SK-N-SH (cell line): ENCODE measurements at places on chromosomes 5 and 9.

DNA sequence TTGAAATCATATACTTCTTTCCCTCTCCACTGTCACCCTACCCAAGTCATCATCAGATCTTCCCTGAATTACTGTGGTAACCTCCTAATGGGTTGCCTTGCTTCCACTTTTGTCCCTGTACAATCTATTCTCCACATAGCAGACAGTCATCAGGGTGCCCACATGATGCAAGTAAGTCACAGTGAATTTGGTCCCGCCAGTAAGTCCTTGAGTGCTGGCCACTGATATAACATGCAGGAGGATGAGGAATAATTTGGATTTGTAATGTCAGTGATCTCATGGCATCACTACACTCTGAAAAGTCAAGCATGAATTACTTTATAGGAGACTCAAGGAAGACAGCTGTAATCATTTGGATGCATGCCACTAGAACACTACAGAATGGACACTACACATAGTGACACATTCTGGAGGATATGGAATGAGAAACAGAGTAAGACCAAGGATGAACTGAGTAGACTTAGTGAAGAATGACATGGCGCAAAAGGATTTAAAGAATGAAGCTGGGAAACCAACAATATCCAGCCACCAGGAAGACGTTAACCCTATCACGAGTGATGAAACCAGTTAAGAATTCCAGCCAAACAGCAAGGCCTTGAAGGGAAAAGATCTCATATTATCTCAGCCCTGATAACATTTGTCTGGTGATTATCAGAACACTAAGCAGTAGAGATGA lies 28.6 kb downstream of the MARCHF3 start:
- no peak for DNase-seq

GRCh38 chr9:106883626-106884190 lies 20.7 kb downstream of the ZNF462 start:
- DNase-seq: no peak

DNA sequence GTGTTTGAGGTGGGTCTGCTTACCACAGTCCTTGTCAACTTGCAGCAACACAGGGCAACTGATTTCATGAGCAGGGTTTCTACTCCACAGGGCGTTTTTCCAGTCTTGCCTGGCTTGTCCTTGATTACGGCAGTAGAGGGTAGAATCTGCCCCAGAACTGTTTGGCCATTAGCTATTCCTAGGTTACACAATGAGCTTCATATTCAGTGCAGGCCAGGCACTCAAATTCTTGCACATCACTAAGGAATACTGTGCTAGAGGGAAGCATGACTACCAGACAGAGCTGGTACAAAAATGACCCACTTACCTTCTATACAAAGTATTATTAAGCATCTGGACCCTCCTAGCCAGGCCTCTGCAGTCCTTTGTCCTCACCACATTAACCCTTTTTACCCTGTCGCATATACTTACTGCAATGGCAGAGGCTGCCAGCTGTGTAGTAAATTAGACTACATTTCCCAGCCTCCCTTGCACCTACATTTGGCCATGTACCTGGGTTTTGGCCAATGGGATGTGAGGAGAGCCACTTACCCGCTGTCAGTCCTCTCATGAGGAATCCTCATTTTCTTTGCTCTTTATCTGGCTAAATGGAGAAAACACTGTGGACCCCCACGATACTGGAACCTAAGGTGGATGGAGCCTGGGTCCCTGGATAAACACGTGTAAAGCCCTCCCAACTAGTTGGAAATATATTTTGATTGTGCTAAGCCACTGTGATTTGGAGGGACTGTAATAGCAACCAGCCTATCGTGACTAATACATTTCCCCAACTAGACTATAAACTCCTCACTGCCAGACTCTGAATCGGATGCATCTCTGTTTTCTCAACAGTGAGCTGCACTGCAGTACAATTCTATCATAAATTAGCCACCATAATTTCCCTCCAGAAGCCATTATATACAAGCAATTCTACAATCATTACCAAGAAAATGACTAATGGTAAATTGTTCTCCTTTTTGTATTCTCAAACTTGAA lies 218.7 kb downstream of the GLIS3 start:
- peak; percentile 46 for DNase-seq

GRCh38 chr5:112772124-112772523 lies 34.4 kb downstream of the APC start:
- DNase-seq: no peak

DNA sequence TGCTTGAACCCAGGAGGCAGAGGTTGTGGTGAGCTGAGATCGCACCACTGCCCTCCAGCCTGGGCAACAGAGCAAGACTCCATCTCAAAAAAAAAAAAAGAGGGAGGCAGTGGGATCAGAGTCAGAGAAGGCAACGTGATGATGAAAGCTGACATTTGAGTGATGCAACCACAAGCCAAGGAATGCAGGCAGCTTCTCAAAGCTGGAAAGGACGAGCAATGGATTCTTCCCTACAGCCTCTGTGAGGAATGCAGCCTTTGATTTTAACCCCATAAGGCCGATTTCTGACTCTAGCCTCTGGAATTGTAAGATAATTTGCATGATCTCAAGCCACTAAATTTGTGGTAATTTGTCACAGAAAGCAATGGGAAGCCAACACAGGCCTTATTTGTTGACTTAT lies 9.8 kb downstream of the TGFBI start:
- DNase-seq: no peak

DNA sequence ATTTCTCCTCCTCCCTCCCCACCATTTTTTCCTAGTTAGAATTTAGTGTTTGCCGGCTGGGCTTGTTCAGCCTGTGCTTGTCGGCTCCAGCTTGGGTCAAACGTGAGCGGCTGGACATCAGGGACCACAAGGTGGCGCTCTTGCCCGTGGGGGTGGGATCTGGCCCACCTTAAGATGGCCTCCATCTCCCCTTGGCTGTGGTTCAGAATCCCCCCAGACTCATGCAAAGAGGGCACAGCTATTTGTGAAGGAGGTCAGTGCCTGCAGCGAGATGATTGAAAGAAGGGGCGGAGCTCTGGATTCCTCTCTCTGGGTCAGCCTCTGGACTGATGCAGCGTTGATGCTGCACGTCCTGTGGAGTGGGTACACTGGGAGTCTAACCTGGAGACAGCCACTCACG lies 283.3 kb upstream of the TUT7 start:
- peak; percentile 45 for DNase-seq

- DNase-seq: no peak
Observed at GRCh38 chr5:174047472-174048099, 2.1 kb downstream of the NSG2 start.

GRCh38 chr9:14704281-14704680 lies 11.0 kb upstream of the ZDHHC21 start:
- no peak for DNase-seq

- no peak for DNase-seq
Observed at GRCh38 chr9:33651125-33651524, 127.1 kb downstream of the ANKRD18B start.

- peak; percentile 25 for DNase-seq
Observed at GRCh38 chr5:171483551-171484135, 64.2 kb downstream of the FGF18 start.

DNA sequence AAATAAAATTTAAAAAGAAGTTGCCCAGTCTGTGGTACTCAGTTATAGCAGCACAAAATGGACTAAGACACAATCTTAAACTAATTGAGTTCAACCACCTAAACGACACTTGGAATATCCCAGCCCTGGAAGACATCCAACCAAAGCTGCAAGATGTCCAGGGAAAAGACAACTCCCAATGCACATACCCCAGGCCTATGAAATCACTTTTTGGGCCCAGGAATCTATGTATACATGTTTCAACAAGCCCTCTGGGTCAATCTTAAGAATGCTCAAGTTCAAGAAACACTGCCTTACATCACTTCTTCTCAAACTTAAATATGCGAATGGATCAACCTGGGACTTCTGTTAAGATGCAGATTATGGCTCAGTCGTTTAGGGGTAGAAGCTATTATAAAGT lies 148.6 kb downstream of the ELAVL2 start:
- no peak for DNase-seq

- DNase-seq: no peak
Observed at GRCh38 chr5:172683645-172684471, 42.8 kb downstream of the NEURL1B start.

DNA sequence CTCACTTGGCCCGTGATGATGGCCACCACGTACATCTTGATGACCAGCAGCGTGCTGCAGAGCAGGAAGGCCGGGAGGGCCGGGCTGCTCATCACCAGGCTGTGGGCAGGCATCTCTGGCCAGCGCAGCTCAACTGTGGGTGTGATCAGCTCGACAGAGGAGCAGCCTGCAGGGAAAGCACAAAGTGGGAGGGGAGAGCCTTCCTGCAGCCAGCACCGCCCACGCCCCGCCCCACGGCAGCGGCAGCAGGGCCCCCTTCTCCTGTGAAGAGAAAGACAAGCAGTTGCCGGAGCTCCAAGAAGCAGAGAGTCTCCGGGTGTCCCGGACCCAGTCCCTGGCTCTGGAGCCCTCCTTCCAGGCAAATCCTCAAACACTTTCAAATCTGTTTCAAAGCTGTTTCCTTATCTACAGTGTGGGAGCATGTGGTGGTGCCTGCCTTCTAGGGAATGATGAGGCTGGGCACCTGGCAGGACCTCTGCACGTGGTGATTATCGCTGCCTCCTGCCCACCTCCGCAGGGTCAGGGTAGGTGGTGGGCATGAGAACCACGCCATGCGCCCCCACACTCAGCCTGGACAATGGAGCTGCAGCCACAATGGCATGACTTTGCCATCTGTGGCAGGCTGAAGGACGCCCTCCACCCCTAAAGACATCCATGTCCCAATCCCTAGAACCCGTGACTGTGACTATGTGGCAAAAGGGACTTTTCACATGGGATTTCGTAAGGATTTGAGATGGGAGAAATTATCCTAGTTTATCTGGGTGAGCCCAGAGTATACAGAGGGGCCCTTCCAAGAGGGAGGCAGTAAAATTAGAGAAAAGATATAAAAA lies at the start of gene PTGES:
TSS of gene PTGES (minus strand) at position 143 of the 830 bp plus-strand sequence. CDS start at position 113, 30 bp downstream.
- peak; percentile 86 for DNase-seq

- DNase-seq: no peak
Observed at GRCh38 chr5:6201631-6202030, 176.7 kb downstream of the MED10 start.

DNA sequence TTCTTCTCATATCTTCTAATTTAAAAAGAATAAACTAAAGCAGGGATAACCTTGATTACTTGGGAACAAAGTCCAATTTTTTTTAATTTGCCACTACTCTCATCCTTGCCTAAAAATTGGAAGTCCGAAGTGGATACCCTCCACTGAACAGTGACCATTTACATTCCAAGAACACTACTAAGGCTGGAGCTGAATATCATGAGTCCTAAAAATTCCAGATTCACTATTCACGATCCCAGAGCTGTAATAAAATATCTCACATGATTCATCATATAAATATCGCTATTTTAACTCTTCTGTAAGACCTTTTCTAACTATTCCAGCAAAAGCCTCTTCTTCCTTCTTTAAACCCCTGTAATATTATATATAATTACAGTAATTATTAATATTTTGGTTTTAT lies 57.4 kb downstream of the ATPSCKMT start:
- no peak for DNase-seq

GRCh38 chr9:16039218-16039987 lies 486.6 kb downstream of the CCDC171 start:
- DNase-seq: no peak

DNA sequence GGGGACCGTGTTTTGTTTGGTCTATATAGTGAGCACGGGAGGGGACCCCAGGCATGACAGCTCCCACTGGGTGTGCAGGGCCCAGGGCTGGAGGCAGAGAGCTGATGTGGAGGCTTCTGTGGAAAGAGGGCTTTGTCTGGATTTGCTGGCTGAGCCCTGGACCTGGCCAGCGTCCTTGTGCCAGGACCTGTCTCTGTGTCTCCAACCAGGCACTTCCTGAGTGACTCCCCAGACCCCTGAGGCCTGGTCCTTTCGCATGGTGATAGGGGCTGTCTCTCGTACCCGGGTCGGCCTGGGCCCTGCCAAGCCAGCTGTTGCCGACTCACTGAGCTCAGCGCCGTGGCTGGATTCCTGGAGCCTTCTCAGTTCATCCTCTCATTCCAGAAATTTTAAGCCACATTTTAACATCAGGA lies 77.6 kb downstream of the ADAMTS2 start:
- DNase-seq: peak; percentile 68

DNA sequence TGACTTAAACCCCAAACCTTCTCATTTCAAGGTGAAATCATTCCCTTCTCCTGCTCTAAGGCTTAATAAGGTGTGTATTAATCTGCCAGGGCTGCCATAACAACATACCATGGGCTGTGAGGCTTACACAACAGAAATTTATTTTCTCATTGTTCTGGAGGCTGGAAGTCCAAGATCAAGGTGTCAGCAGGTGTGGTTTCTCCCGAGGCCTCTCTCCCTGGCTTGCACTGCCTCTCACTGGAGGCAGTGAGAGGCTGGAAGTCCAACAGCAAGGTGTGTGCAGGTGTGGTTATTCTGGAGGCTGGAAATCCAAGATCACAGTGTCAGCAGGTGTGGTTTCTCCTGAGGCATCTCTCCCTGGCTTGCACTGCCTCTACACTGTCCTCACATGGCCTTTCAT lies 280.3 kb upstream of the TUT7 start:
- no peak for DNase-seq

DNA sequence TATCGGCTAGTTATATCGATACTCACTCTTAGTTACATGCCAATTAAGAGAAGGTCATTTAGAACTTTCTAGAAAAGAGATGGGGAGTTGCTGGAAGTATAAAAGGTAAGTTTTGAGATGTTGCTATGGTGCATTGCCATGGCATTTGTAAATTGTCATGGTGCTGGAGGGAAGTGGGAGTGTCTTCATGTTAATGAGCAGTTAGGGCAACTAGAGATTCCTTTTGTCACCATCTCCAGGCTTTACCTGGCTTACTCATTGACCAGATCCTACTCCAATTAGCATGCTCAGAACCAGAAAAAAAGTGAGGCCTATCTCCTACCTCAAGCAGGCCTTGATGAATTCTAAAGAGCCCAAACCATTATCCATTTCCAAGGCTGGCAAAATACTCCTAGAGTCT lies 82.8 kb downstream of the PRR16 start:
- DNase-seq: no peak

- DNase-seq: no peak
Observed at GRCh38 chr9:26013199-26013598, 335.0 kb upstream of the TUSC1 start.

DNA sequence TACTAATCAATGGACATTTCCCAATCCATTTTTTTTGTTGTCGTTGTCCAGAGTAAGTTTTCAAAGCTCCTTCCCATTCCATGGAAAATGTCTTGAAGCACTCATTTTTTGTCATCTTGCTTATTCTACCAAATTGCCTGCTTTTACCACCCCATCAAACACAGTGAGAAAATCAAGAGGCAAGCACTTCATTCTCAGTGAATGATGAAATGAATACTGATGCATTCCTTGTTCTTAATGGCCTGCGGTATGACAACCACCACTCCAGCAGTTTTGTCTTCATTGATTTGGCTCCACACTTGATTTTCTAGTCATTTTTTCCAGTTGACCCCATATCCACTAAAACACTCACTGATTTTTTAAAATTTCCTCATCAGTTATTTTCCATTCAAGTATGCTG lies 193.5 kb upstream of the ANKH start:
- DNase-seq: no peak

- DNase-seq: no peak
Observed at GRCh38 chr5:72093824-72094223, 13.5 kb upstream of the MAP1B start.
